ENCODE measurements at places on chromosomes 12 and 14. TPM values are rescaled to one million over a fixed set of nuclear protein-coding genes. Genes with fewer than 3 reads are reported as not detected.

The MYL6B gene
- 72.2 TPM for total RNA-seq

The SLC2A14 gene
- total RNA-seq: not detected

The CFAP54 gene
- total RNA-seq: 0.57 TPM

The FOS gene
- 185 TPM for total RNA-seq

The IL22 gene
- total RNA-seq: not detected

The GPRC5A gene
- 1.2 TPM for total RNA-seq

The PTPRB gene
- total RNA-seq: 0.42 TPM

The GPHB5 gene
- total RNA-seq: not detected

The HOXC6 gene
- 0.78 TPM for total RNA-seq

The CLECL1 gene
- total RNA-seq: not detected

The CTSG gene
- not detected for total RNA-seq

The VIPAS39 gene
- 12.6 TPM for total RNA-seq

The PMEL gene
- 1.8 TPM for total RNA-seq

The TAS2R20 gene
- total RNA-seq: 0.08 TPM
